Left cardiac atrium (tissue), 4 donors: ENCODE measurements at places on chromosomes 16 and 17. TPM values are rescaled to one million over a fixed set of nuclear protein-coding genes. Genes with fewer than 3 reads are reported as not detected.
A peak's percentile ranks its signal among the peaks of the same experiment; 100 is the strongest.

GRCh38 chr16:20749474-20749873 lies 7.9 kb upstream of the THUMPD1 start:
- DNase-seq, result no peak

GRCh38 chr16:59126486-59126885 lies 392.4 kb upstream of the GOT2 start:
- no peak for DNase-seq

DNA sequence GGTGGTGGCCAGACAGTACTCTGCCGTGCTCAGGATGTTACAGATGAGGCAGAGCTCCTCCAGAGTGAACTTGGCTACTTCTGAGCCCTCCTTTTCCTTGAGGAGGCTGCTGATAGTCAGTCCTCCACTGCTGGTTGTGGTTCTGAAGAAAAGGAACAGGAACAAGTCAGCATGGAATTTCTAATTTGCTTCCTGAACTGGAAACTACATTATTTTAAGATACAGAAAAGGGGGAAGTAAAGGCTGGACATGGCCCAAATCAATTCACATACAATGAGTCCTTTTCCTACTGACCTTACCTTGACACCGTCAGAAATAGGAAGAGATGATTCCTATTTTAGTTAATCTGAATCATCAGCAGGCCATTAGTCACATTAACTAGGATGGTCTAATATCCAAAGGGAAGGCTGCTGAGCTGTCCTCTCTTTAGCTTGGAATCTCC lies 154.2 kb downstream of the VPS53 start:
- no peak for DNase-seq

DNA sequence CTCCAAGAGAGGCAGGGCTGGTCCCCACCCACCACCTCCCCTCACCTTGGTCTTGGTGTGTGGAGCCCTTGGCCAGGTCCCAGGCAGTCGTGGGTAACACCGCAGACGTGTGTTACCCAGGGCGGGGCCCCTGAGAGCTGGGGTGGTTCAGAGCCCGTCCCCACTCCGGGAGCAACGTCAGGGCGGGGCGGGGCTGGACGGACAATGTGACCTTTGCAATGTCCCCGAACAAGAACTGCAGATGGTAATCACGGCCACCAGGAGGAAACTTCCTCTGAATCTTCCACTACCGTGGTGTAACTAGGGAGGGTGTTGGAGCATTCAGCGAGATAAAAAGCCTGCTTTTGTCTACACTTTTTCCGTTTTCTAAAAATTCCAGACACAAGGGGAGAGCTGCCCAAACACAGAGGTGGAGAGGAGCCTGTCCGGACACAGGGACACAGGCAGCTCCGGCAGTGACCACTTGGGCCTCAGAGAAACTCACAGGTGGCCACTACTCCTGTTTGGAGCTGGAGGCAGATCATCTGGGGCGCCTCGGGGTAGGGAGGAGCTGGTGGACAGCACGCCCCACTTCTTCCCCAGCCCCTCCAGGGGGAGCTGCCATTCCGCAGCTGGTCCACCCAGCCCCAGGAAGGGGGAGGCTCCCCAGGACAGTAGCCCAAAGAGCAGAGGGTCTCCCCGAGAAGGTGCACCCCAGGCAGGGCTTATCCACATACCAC lies 14.2 kb upstream of the SLC38A10 start:
- peak; percentile 95 for DNase-seq

DNA sequence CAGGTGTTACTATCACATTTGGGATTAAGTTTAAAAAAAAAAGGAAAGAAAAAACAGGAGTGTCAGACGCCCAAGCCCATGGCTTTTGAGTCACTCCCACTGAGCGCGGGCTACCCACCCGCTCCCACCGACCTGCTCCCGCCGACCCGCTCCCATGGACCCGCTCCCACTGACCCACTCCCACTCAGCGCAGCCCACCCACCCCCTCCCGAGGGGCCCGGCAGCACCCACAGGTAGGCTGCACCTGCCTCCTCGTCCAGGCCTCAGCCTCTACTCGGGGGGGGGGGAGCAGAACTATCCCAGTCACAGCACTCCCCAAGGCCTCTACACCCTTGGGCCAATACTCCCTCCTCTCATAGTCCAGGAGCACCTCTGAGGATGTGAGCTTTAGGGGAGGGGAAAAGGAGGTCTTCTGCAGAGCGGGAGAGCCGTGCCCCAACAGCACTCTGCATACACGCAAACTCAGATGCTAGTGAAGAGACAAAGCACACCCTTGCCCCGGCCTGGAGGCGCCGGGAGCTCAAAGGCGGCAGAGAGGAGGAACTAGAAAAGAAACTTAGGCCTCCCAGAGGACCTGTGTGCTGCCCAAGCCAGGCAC lies 2.9 kb downstream of the CLUH start:
- no peak for DNase-seq

DNA sequence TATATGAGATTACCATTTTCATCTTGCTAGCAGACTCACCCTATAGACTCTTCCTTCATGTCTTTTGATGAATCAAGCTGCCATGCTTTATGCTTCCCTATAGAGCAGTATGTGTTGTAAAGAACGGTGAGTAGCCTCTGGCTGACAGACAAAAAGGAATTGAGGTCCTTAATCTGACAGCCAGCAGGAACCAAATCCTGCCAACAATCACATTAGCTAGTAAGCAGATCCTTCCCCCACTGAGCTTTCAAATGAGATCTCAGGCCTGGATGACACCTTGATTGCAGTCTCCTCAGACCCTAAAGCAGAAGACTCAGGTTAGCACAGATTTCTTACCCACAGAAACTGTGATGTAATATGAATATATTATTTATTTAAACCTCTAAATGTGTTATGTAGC lies 577.0 kb downstream of the CDH11 start:
- no peak for DNase-seq

GRCh38 chr16:67841198-67841815 lies 813 bp upstream of the THAP11 start:
- no peak for DNase-seq

DNA sequence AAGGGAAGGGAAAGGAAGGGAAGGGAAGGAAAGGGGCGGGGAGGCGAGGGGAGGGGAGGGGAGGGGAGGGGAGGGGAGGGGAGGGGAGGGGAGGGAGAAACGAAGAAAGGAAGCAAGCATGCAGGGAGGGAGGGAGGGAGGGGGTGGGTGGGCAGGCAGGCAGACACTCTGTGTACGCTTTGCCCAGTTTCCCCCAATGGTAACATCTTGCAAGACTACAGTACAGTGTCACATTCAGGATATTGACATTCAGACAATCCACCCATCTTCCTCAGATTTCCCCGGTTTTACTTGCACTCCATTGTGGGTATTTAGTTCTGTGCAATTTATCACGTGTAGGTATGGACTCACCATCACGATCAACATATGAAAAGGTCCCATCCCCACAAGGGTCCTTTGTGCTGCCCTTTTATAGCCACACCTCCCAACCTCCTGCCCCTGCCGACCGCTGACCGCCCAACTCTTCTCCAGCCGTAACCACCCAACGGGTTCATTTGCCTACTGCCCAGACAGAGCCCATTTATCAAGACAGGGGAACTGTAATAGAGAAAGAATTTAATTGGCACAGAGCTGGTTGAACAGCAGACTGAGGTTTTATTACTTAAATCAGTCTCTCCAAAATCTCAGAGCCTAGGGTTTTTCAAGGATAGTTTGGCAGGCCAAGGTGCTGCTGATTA lies 91.4 kb upstream of the FA2H start:
- DNase-seq, result no peak

GRCh38 chr16:59210955-59211541 lies 476.9 kb upstream of the GOT2 start:
- DNase-seq, result peak; percentile 43

The MRM3 gene
- 17.7 TPM for total RNA-seq

The MYL4 gene
- total RNA-seq, result 5,418 TPM

The ACBD4 gene
- 8.7 TPM for total RNA-seq

The TLCD3A gene
- total RNA-seq, result 4.8 TPM
